T-helper 2 cell treated with Interferon-gamma antibody and Interleukin-4, amounts not matched to agents 5 μg/mL and 100 μg/mL, for 36 hours (primary cell): ENCODE measurements at places on chromosomes 3 and 15.

- DNase-seq: peak; percentile 38
Observed at GRCh38 chr15:74783072-74783807, 1.4 kb downstream of the CSK start.

DNA sequence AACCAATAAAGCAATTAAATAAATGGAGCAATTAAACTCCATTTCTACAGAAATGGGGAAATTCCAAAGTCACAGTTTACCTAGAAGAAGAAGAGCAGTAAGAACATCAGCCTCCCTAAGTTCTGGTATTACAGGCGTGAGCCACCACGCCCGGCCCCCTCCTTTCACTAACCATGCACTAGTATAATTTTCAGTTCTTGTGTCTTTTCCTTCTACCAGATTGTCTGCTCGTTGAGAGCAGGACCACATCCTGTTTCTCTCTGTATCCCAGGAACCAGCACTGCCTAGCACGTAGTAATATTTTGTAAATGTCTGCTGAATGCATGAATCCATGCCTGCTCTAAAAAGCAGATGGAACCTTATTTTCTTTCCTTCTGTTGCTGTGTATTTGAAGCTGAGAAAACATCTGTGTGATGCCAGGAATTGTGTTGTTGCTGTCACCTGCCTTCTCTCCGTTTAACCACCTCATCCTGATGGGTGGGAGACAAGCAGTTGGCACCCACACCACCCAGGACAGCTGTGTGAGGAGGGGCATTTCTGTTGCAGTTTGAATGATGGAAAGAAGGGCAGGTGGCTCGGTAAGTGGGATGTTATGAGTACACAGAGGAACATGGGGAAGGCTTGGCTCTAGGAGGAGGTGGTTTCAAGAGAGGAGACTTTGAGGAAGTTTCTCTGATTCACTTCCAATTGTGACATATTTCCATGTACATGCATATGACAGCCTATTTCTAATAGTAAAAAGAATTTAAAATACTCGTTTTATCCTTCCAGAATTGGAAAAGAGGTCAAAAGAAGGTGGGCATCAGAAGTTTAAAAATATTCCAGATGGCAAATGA lies 30.1 kb downstream of the PXYLP1 start:
- DNase-seq: peak; percentile 60

DNA sequence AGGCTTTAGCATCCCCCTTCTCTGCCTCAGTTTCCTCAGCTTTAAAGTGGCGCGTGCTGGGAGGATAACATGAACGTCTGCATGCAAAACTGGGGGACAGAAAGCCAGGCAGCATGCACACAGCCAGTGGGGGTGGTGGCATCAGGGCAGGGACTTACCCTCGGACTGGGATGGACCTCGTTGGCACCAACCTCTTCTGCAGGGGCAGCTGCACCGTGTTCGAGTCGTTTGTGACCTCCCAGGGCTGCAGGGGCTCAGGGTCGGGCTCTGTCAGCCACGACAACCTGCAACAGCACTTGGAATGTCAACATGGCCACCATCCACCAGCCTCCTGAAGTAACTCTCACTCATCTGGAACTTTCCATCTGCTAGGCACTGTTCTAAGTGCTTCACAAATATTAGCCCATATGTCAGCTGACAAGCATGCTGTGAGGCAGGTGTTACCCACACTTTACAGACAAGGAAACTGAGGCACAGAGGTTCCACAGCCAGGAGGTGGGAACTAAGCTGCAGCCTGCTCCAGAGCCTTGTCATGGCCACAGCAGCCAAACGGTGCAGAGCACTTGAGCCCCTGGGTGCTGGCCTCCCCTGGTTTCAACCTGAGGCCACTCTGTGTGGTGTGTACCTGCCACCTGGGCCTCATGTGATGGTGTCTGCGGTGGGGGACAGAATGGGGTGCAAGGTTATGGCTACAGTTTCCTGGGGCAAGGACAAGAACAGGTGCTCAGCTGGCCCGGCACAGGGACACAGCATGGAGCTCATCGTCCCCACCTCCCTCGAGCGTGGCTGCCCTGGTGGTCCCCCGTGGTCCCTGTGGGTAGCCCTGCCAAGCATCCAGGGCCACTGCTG lies 6.7 kb downstream of the C3orf22 start:
- DNase-seq: no peak

- peak; percentile 99 for DNase-seq
Observed at GRCh38 chr15:70099167-70099966, 1.6 kb upstream of the TLE3 start.

GRCh38 chr15:86663304-86663703 lies 583.6 kb downstream of the AGBL1 start:
- no peak for DNase-seq
